ENCODE measurements at places on chromosomes 11 and 22.

GRCh38 chr11:36371590-36371989, 75.5 kb downstream of the PRR5L start:
- DNase-seq = no peak

GRCh38 chr11:72671152-72672099, 2.8 kb downstream of the PDE2A start:
- no peak for DNase-seq

GRCh38 chr11:124747406-124748099, 4.5 kb downstream of the VSIG2 start:
- DNase-seq = no peak

DNA sequence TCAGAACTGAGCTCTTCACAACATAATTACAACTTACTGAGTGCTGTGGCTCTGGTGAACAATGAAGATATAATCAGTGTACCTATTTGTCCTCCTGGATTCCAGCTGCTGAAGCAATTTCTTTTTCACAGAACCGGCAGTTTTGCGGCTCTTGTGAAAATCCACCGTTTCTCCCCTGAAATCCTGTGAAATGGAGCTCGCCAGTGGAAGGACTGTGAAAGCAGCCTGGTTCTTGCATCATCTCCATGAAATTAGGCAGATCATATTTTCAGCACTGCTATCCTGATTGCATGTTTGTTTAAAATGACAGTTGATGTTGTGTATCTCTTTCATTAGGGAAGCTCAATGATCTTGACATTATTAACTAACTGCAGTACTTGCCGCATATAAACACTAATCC, 120.2 kb upstream of the SNX19 start:
- DNase-seq = no peak

GRCh38 chr11:19602891-19603290, 109.7 kb upstream of the NAV2 start:
- no peak for DNase-seq

- no peak for DNase-seq
Measured at GRCh38 chr11:74443071-74443864, 24.1 kb downstream of the KCNE3 start.

GRCh38 chr22:18075720-18076497, 1.9 kb upstream of the PEX26 start:
- DNase-seq = no peak

DNA sequence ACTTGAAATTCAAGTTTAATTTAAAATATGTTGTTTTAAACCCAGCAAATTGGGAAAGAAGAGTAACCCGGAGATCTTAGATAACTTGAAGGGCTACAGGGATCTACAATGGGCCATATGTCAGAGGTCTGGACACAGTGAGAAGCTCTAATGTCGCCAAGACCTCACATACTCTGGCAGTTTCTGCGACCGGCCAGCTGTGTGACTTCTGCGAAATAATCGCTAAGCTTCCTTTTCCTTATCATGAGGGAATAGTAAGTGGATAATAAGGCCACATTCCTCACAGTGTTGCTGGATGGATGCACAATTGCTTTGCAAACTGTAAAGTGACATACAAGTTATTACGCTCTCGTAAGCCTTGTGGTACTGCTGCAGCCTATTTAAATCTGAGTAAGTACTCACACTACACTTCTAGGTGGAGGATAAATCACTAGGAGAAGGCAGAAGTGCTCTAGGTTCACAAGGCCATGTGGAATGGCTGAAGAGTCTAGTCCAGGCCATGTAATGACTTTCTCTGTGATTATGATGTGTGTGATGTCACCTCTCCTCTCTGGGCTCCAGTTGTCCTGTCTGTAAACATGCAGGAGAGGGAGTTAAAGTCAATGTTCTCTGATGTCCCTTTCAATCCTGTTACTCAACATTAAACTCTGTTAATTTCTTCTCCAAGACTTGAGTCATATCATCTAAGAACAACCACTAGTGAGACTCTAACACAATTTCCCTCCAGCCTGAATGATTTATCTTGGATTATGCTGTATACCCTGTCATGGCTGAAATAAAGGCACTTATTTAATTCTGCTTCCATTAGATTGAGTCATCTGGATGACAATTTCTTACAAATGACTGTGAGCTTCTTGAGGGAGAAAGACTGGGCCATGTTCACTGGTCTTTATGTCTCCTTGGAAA, 192.6 kb upstream of the NARS2 start:
- DNase-seq = no peak

DNA sequence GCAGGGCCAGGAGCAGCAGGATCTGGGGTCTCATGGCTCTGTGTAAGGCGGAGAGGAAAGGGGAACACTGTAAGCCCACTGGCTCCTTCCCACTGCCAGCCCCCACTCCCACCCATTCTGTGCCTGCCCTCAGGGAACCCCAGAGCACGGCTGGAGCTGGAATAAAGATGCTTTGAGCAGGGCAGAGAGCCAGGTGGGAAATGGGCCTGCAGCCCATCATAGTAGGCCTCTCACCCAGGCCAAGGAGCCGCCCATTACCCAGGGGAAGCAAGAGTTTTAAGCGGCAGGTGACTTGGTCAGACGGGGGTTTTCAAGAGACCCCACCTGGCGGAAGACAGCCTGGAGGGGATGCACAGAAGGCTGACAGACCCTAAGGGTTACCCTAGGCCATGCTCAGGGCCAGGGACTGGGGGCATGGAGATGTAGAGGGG, 4.6 kb downstream of the LRRC32 start:
- DNase-seq = peak; percentile 49

- DNase-seq = no peak
Measured at GRCh38 chr22:36806835-36807234, 10.0 kb downstream of the PVALB start.

DNA sequence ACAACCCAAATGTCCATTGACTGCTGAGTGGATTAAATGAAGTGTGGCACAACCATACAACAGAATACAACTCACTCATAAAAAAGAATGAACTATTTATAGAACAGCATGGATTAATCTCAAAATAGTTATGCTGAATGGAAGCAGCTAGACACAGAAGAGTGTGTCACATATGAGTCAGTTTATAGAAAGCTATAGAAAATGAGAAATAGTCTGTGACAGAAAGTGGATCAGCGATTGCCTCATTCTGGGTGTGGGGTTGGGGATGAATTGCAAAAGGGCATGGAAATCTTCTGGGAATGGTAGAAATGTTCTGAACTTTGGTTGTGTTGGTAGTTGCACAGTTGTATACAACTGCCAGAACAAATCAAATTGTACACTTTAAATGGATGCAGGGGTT, 37.4 kb downstream of the PRR5L start:
- no peak for DNase-seq

DNA sequence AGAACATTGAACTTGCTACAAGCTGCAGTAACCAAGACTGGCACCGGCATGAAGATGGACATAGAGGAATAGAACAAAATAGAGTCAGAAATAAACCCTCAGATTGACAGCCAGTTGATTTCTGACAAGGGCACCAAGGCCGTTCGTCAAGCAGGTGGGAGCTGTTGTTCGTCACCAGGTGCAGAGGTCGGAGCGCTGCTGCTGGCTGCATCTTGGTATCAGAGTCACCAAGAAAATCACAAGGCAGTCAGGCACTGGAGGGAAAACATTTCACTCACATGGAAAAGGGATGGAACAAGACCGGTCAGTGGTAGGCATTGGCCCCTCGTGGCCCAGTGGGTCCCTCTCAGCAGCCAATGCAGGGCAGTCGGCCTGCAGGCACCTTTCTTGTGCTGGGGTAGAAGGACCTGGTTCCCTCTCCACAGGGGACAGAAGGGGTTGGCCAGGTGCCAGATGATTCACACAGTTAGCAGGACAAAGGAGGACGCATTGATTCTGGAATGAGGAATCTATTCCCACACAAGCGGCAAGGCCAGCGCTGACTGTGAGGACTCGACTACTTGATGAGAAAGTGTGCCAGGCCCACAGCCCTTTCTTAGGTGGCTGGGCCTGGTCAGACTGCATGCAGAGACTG, 115.8 kb upstream of the FGF3 start:
- peak; percentile 81 for DNase-seq

DNA sequence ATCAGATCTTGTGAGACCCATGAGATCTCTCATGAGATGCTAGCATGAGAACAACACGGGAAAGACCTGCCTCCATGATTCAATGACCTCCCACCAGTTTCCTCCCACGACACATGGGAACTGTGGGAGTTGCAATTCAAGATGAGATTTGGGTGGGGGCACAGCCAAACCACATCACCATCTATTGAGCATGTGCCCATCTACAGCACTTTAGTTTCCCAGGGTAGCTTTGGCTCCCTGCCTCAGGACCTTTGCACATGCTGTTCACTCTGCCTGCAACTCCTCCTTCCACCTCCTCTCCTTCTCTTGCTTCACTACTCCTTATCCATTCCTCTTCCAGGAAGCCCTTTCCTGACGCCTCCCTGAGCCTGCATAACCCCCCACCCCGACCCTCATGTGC, 17.2 kb downstream of the GRIK4 start:
- peak; percentile 25 for DNase-seq

- no peak for DNase-seq
Measured at GRCh38 chr11:14809466-14809865, 82.6 kb downstream of the CYP2R1 start.

GRCh38 chr11:86089659-86090058, 20.8 kb upstream of the PICALM start:
- no peak for DNase-seq

GRCh38 chr11:60389279-60389910, 6.9 kb upstream of the MS4A14 start:
- DNase-seq = no peak

DNA sequence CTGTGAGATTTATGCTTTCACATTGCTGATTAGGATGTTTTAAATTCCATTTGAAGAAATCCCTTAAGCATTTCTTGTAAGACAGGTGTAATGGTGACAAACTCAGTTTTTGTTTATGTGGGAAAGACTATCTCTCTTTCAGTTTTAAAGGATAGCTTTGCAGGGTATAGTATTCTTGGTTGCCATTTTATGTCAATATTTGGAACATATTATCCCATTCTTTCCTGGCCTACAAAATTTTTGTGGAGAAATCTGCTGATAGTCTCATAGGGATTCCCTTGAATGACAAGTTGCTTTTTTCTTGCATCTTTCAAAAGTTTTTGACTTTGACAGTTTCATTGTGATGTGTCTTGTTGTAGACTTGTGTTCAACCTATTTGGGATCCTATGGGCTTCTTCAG, 28.8 kb downstream of the NAGA start:
- no peak for DNase-seq

- DNase-seq = no peak
Measured at GRCh38 chr11:93585758-93586157, 42.6 kb upstream of the SMCO4 start.

GRCh38 chr11:70508231-70508480, 109.8 kb downstream of the CTTN start:
- DNase-seq = no peak

- no peak for DNase-seq
Measured at GRCh38 chr11:85795712-85796487, 15.0 kb downstream of the SYTL2 start.

DNA sequence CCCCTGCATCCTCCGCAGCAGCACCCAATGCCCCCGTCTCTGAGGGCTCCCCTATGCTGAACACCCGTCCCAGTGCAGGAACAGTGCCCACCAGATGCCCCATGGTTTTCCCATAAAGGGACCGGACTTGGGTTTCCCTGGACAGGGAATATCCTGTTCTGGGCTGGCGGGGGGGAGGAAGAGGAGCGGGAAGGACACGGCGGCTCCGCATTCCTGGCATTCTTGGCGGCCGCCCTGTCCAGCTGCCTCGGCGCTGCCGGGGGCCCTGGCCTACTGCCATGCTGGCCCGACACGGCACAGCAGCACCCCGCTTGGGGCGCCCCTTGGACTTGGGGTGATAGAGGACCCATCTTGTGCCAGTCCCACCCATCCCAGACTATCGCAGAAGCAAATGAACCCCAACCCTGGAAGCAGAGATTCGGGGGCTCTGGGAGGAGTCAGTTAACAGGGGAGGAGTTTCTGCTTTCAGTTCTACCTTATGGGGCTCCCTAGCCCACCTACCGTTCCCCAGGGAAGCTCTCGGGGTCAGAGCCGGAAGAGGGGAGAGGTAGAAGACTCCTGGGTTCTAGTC, 23.7 kb upstream of the CBX7 start:
- DNase-seq = peak; percentile 94

DNA sequence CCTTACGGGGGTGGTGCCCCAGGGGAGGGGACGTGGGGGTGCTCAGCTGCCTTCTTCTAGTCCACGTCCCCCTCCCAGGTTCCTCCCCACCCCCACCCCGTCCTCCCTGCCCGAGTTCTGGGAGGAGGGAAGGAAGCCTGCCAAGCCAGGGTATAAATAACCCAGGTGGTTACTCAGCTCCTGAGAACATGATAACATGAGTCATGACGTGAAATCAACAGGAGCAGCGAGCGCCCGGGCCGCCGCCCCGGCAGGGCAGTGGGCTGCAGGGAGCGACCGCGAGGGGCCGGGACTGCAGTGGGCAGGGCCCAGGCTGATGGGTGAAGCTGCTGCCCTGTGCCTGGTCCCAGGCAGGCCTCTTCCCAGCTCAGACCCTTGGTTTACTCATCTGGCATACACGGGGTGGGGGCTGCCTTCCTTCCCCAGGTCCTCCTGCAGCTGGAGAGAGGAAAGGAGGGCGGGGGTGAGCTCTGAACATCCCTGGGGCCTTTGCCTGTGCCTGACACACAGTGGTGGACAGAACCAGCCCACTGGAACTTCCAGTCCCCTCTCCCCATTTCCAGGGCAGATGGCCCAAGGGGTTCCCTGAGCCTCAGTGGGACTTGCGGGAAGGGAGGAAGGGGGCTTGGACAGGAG, 8.8 kb upstream of the PDGFB start:
- no peak for DNase-seq

DNA sequence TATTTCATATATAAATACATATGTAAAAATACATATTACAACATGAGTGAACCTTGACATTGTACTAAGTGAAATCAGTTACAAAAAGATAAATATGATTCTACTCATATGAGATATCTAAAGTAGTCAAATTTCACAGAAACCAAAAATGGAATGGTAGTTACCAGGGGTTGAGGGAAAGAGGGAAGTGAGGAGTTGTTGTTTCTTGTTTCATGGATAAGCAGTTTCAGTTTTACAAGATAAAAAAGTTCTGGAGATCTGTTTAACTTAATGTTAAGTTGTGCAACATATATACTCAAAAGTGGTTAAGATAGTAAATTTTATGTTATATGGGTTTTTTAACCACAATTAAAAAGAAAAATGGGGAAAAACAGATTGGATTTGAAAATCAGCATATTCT, 107.7 kb downstream of the ELP4 start:
- DNase-seq = no peak

DNA sequence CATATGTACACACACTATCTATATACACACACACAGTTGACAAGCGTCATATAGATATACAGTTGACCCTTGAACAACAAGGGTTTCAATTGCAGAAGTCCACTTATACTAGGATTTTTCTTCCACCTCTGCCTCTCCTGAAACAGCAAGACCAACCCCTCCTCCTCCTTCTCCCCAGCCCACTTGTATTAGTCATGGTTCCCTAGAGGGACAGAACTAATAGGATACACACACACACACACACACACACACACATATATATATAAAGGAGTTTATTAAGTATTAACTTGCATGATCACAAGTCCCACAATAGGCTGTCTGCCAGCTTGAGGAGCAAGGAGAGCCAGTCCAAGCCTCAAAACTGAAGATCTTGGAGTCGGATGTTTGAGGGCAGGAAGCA, 92.9 kb downstream of the DHCR7 start:
- no peak for DNase-seq

Measured in chondrocyte (in vitro differentiated cells).